ENCODE measurements at places on chromosomes 4 and X. TPM values are rescaled to one million over a fixed set of nuclear protein-coding genes. Genes with fewer than 3 reads are reported as not detected.

GPR50 gene
- polyA plus RNA-seq = 0.10 TPM

ZMYM3 gene
- 72.8 TPM for polyA plus RNA-seq

PTPN13 gene
- 167 TPM for polyA plus RNA-seq

ODAM gene
- polyA plus RNA-seq = 1.8 TPM

FDCSP gene
- polyA plus RNA-seq = 0.58 TPM

UGT2B10 gene
- not detected for polyA plus RNA-seq

GPC4 gene
- 20.3 TPM for polyA plus RNA-seq
